Activated naive CD8-positive, alpha-beta T cell treated with anti-CD3 and anti-CD28 coated beads for 36 hours (primary cell): ENCODE measurements at places on chromosomes 16 and 17.

- no peaks in the 10 kb centered on the region for H3K36me3 ChIP-seq
- no peak overlapping the region for H3K27ac ChIP-seq
- H3K27me3 ChIP-seq = peaks cover 56% of the 10 kb centered on the region
- no peaks in the 10 kb centered on the region for H3K4me1 ChIP-seq
These were observed 84.1 kb downstream of the AIPL1 start for GRCh38 chr17:6350806-6351205.

- peaks cover 15% of the 10 kb centered on the region for H3K36me3 ChIP-seq
- peaks cover 15% of the 10 kb centered on the region for H3K4me1 ChIP-seq
- H3K27ac ChIP-seq = no peak overlapping the region
- H3K4me3 ChIP-seq = no peak overlapping the region
- DNase-seq = no peak
These were observed 2.8 kb downstream of the RECQL5 start for GRCh38 chr17:75664099-75664549.

GRCh38 chr17:52026075-52026474, 132.4 kb downstream of the CA10 start:
- no peaks in the 10 kb centered on the region for H3K36me3 ChIP-seq
- no peak overlapping the region for H3K4me3 ChIP-seq
- no peak for DNase-seq
- H3K4me1 ChIP-seq = no peaks in the 10 kb centered on the region

DNA sequence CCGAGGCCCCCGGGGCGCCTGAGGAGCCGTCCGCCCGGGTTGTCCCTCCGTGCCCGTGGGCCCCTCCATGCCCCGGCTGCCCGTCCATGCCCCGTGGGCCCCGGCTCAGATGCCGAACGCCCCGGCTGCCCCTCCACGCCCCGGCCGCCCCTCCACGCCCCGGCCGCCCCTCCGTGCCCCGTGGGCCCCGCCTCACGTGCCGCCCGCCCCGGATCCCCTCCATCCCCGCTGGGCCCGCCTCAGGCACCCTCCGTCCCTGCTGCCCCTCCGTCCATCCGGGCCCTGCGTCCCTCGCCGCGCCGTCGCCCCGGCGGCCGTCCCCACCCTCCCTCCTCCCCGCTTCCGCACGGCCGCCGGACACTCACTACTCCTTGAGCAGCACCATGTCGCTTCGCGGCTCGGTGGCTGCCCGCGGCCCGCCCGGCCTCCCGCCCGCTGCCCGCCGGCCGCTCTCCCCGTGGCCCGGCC, 382 bp downstream of the PITPNA start:
- H3K36me3 ChIP-seq = peaks cover 2% of the 10 kb centered on the region
- no peak for DNase-seq
- H3K27me3 ChIP-seq = no peaks in the 10 kb centered on the region
- no peak overlapping the region for H3K27ac ChIP-seq
- H3K4me1 ChIP-seq = peaks cover 35% of the 10 kb centered on the region
- peak overlapping the region; percentile 83 for H3K4me3 ChIP-seq

DNA sequence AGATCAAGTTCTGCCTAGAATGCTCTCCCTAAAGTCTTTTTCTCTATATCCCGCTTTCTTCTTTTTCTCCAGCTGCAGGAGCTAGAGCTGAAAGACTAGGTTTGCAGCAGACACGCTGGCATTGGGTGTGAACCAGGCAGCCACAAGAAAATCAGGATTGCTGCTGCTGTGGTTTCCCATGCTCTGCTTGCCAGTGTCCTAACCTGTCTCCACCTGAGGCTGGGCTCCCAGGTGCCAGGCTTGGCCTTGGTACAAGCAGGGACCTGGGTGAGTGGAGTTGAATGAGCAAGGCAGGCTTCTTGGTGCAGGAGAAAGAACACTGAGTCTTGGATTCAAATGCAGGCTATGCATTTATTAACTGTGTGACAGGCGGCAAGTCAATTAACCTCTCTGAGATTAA, 440.3 kb upstream of the MAF start:
- no peak for DNase-seq
- H3K4me3 ChIP-seq = no peak overlapping the region
- H3K4me1 ChIP-seq = no peaks in the 10 kb centered on the region
- no peak overlapping the region for H3K27ac ChIP-seq
- no peaks in the 10 kb centered on the region for H3K36me3 ChIP-seq

DNA sequence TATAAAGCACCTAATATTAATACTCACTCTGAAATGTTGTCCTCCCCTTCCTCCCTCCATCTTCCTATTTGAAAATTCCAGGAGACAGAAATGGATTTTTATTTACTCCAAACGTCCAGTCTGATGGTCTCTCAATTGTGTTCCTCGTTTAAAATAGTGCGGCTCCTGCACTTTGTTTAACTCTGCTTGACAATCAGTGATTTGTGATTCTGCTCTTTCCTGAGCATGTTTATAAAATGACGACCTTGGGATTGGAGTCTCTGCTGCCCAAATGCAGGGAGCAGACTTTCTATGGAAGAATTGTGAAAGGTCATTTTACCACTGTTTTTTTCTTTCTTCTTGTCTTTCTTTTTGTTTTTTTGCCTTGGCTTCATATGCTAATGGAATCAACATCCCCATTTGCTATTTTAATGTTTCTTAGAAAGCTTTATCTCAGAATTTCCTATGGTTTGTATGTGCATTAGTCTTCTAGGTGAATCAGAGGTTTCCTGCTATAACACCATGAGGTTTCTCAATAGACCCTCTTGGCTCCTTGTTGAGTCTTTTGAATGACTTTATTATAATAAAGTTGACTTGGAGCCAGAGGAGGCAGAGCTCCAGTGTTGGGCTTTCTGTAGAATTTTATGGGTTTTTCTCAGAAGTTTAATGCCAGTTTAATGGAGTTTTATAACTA, 376.5 kb downstream of the CDH11 start:
- no peak for DNase-seq
- H3K4me1 ChIP-seq = no peaks in the 10 kb centered on the region
- no peak overlapping the region for H3K4me3 ChIP-seq
- H3K27ac ChIP-seq = no peak overlapping the region
- no peaks in the 10 kb centered on the region for H3K27me3 ChIP-seq

GRCh38 chr17:48799069-48799723, 17.8 kb downstream of the TTLL6 start:
- no peak for DNase-seq
- H3K4me1 ChIP-seq = no peaks in the 10 kb centered on the region
- H3K27me3 ChIP-seq = peaks cover 20% of the 10 kb centered on the region
- no peak overlapping the region for H3K4me3 ChIP-seq
- H3K36me3 ChIP-seq = no peaks in the 10 kb centered on the region
- H3K27ac ChIP-seq = no peak overlapping the region

DNA sequence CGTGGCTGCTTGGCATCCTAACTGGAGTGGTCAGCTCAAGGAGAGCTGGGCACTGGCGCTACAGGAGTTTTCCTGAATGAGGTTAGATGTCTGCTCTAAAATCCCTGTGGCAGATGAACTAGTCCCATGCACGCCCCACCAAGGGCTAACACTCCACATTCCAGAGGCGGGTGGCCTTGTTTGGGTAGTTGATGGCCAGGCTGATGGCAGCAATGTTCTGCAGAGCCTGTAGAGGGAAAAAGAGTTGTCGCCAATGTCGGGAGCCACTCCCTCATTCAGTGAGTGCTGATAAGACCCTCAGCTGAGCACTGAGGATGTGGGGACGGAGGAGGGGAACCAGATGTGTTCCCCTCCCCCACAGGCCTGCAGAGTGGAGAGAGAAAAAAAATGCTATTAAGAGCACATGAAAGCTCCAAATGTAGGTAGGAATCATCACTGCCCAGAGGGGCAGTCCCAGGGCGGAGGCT, 42.5 kb upstream of the ATP2A3 start:
- H3K4me3 ChIP-seq = no peak overlapping the region
- no peak for DNase-seq
- H3K27ac ChIP-seq = no peak overlapping the region
- H3K36me3 ChIP-seq = peaks cover 2% of the 10 kb centered on the region
- peaks cover 4% of the 10 kb centered on the region for H3K4me1 ChIP-seq
- H3K27me3 ChIP-seq = no peaks in the 10 kb centered on the region

DNA sequence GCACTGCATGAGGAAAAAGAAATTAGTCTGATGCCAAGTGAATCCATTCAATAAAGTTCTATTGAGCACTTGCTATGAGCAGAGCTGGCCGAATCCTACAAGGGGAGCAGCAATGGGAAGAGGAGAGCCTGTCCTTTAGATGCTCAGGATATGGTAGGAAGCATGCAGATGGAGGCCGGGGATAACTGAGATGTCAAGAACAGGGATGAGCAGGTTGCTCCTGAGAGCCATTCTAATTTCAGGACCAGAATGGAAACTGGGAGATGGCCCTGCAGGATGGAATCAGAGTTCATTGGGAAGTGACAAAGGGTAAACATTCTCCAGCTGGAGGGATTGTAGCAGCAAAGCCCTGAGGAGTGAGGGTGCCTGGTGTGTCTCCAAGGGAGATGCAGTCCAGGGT, 88.0 kb downstream of the CBLN1 start:
- H3K4me1 ChIP-seq = no peaks in the 10 kb centered on the region
- no peaks in the 10 kb centered on the region for H3K36me3 ChIP-seq
- DNase-seq = no peak
- H3K27ac ChIP-seq = no peak overlapping the region
- H3K4me3 ChIP-seq = no peak overlapping the region

- H3K27me3 ChIP-seq = no peaks in the 10 kb centered on the region
- peaks cover 19% of the 10 kb centered on the region for H3K36me3 ChIP-seq
- peaks cover 21% of the 10 kb centered on the region for H3K4me1 ChIP-seq
- H3K4me3 ChIP-seq = no peak overlapping the region
These were observed 9.0 kb upstream of the SPATA32 start for GRCh38 chr17:45270828-45271418.

DNA sequence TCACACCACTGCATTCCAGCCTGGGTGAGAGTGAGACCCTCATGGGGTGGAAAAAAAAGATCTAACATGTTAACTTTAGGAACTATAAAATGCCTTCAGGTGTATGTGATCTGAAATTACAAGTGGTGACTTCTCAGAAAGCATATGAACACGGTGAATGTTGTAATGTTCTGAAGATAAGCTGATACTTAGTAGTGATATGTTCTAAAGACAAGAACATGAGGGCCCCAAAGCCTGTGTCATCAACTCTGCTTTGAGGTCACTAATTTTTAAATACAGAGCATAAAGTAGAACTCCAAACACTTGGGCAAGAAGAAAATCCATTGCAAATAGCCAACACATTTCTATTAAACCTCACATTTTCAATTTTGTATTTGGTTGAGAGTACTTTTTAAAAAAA, 2.6 kb upstream of the FBF1 start:
- no peaks in the 10 kb centered on the region for H3K36me3 ChIP-seq
- peaks cover 11% of the 10 kb centered on the region for H3K4me1 ChIP-seq
- no peak overlapping the region for H3K4me3 ChIP-seq

DNA sequence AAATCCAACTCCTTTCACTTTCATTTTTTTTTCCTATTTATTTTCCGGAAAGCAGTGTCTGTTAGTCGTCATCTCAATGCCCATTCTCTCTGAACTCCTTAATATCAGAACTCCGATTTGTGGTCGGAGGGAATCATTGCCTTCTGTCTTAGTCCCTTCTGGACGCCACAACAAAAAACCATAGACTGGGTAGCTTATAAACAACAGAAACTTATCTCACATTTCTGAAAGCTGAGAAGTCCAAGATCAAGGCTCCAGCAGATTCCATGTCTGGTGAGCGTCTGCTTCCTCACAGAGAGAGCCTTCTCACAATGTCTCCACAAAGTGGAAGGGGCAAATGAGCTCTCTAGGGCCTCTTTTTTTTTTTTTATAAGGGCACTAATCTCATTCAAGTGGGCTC, 296.6 kb upstream of the CDH11 start:
- no peaks in the 10 kb centered on the region for H3K4me1 ChIP-seq
- peaks cover 4% of the 10 kb centered on the region for H3K27me3 ChIP-seq
- H3K36me3 ChIP-seq = no peaks in the 10 kb centered on the region
- DNase-seq = no peak
- no peak overlapping the region for H3K4me3 ChIP-seq
- H3K27ac ChIP-seq = no peak overlapping the region

DNA sequence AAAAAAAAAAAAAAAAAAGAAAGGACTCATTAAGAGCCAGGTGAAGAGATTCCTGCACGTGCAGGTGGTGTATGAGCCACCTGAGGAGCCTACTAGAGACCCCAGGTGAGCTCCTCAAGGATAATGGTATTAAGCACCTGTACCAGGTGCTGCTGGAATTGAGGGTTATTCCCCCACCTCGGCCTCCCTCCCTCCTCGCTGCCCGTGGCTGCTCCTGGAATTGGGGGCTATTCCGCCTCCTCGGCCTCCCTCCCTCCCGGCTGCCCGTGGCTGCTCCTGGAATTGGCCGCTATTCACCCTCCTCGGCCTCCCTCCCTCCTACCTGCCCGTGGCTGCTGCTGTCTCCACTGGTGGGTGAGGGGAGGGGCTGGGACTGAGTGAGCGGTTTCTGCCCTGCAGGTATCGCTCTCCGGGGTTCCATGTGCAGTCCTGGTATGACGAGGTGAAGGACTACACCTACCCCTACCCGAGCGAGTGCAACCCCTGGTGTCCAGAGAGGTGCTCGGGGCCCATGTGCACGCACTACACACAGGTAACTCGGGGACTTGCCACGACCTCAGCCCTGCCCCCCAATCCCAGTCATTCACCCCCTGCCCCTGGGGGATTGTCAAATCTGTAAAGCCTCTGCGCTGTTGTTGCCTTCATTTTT, 29.3 kb downstream of the CRISPLD2 start:
- no peak overlapping the region for H3K27ac ChIP-seq
- no peak overlapping the region for H3K4me3 ChIP-seq
- no peaks in the 10 kb centered on the region for H3K4me1 ChIP-seq

DNA sequence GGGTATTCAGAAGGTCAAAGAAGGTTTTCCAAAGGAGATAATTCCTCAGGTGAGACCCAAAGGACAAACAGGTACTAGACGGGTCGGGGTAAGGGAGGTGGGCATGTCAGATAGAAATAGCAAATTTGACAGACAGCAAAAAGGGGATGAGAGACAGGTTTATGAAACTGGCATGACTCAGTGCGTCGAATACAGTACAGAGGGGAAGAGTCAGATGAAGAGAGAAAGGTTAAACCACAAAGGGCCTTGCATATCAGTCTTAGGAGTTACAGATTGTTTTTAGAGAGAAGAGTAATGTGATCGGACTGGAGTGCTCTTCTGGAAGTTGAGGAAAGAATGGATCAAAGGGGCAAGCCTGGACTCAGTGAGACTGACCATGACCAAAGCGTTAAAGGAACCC, 88.4 kb downstream of the ZZEF1 start:
- peak; percentile 11 for DNase-seq
- peaks cover 10% of the 10 kb centered on the region for H3K36me3 ChIP-seq
- H3K27ac ChIP-seq = peak overlapping the region; percentile 28
- H3K27me3 ChIP-seq = no peaks in the 10 kb centered on the region

GRCh38 chr17:40374821-40375498, 10.4 kb upstream of the GJD3 start:
- no peak overlapping the region for H3K27ac ChIP-seq
- DNase-seq = no peak
- no peaks in the 10 kb centered on the region for H3K36me3 ChIP-seq
- H3K4me1 ChIP-seq = peaks cover 25% of the 10 kb centered on the region
